HS-5 (cell line): ENCODE measurements at places on chromosomes 3 and 15.

GRCh38 chr3:14684447-14684846 is 9.5 kb downstream of the C3orf20 start:
- DNase-seq = no peak

- DNase-seq = no peak
These were observed 4.6 kb downstream of the IGDCC3 start for GRCh38 chr15:65373163-65373651.

DNA sequence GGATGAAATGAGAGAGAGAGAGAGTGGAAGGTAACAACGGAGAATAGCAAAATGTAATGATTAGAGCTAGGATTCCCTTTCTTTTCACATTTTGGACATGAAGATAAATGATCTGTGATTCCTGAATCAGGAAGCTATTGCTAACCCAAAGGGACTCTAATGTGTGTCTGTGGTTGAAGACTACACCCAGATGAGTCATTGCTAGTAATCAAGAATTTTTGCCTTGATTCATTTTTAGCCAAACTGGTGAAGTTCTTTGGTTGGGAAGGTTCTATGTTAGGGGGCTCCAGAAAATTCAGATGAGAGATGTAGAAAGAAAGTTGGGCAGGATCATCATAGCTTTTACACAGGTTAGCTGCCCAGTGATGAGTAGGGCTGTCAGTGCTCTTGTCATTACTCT is 116.4 kb downstream of the DUT start:
- DNase-seq = peak; percentile 68

GRCh38 chr3:100702082-100702979 is 7.0 kb upstream of the TFG start:
- DNase-seq = no peak

GRCh38 chr15:29540479-29540878 is 270.9 kb upstream of the NSMCE3 start:
- DNase-seq = no peak

DNA sequence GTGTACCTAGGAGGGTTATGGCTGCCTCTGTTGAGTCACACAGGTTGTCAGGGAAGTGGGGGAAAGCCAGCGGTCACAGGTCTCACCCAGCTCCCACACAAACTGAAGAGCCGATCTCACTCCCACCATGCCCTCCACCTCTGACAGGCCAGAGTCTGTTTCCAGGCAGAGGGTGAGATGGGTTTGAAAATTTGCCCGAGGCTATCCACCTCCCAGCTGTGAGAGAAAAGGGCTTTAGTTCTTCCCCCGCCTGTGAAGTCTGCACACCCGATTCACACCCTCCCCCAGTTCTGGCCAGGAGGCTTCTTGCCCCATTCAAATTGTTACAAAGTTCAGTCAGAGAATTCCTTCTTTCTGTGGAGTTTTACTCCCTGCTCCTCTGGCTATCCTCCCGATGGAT is 446.9 kb downstream of the EDEM1 start:
- DNase-seq = no peak

DNA sequence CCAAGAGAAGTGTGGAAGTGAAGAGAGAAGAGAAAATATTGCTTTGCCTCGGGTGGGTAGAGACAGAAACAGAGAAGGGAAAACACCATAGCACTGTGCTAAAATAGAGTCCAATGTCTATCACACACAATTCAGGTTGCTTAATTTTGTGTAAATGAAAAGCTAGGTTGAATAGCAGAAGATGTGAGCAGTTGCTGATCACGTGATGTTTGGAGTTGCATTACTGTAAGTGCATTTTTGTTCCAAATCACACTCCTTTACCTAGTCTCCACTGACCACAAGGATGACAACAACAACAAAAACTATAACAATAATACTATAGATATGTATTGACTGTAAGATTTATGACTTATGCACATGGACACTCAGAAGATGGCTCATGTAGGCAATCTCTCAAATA is 683.2 kb downstream of the AGBL1 start:
- no peak for DNase-seq

DNA sequence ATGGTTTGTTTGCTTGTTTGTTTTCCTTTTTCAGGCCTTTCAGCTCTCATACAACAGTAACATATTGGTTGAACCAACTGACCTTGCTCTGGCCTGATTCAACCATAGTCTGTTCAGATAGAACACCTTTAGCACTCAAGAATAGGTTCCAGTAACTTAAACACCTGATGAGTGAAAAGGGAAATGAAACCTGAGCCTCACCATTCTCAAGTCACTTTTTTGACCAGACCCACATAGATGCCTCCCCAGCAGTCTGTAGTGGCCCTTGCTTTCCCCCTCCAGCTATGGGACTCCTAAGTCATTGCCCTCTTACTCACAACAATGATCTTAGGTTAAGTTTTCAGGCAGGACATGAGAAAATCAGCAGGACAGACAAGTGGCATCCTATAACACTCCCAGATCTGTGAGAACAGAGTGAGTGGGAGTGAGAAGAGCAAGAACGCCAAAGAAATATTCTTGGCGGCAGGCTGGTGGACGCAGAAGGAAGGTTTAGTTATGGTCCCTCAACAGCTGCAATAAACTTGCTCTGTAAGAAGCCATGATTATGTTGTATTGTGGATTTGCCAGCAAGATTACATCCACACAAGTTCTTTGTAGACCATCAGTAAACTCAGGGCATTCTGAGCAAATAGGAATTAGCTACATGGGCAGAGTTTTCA is 367.5 kb downstream of the MECOM start:
- DNase-seq = no peak

DNA sequence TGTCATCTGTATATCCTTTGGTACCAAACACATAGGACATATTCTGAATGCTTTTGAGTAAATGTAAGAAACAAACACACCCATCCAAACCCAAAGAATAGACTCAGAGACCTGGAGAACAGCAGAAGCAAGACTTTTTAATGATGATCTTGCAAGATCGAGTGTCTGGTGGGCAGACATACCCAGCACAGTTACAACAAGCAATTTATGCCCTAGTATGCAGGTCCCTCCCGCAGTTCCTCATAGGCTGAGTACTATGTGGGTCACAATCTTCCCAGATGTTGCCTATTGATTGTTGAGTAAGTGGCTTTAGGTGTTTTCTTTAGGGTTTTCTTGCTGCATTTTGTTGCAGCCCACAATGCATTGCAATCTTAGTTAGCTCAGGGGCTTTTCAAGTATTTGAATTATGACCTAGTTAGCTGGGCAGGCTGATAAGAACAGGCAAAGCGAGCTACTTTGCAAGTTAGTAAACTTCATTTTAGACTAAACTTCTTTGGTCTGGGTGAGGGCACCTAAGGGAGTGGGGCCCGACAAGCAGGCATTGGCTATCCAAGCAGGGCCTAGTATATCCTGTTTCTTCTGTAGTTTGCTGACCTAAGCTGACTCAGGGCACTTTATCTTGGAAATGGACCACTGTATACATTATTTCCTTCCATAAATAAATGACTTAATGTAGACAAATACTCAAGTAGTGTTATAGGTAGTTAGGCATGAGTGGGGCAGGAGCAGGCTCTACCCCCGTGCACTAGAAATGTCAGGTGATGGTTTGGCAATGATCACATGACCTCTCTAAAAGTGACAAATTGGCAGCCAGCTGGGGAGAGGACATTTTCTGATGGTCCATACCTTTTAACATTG is 87.3 kb upstream of the LIPC start:
- no peak for DNase-seq

GRCh38 chr3:64238971-64239667 is 13.9 kb upstream of the PRICKLE2 start:
- peak; percentile 74 for DNase-seq

DNA sequence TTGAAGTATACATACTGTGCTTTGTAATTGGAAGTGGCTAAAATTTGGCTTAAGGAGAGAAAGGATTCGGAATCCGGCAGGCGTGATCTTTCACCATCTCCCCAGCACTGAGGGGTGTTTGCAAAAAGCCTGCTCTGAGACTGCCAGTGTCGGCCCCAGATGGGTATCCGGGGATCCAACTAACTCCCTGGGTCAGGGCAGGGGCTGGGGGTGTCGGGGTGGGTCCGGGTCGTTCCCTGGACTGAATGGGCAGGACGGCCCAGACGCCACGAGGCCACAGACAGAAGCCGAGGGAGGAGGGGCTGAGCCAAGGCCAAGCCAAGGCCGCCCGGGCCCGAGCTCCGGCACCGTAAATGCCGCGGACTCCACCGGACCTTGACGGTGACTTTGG is 349 bp downstream of the PPIB start:
- no peak for DNase-seq

GRCh38 chr3:65979162-65979561 is 59.6 kb downstream of the MAGI1 start:
- DNase-seq = peak; percentile 16

GRCh38 chr3:12750658-12751071 is 8.4 kb downstream of the TMEM40 start:
- DNase-seq = no peak

DNA sequence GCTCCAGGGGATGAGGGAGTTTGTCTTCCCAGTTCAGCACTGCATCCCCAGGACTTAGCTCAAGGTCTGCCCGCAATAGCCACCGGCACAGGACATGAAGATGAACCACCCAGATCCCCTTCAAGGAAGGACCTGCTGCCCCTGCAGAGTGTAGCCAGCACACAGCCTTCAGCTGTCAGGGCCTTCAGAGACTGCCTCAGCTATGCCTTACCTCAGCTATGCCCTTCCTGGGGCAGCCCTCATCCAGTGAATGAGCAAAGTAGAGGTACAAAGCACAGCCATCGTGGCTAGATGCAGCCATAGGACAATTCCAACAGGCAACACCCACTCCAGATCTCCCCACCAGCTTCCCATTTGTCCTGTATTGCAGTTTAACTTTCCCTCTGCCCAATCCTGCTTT is 291.2 kb upstream of the STT3B start:
- DNase-seq = no peak

DNA sequence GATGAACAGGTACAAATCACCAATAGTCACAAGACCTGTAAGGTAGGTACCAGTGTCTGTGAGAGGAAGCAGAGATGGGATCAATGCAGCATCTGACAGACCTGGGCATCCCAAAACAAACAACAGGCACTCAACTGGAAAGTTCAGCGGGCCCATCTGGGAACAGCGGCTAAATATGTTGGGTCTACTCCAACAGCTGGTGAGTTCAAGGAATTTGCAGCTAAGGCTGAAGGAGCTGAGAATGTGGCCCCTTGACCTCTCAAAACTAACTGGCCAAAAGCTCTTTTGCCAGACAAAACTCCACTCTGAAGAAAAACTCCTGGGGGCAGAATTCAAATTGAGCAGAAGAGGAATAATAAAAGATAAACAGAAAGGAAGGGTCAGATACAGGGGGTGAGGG is 24.4 kb downstream of the AVEN start:
- no peak for DNase-seq

DNA sequence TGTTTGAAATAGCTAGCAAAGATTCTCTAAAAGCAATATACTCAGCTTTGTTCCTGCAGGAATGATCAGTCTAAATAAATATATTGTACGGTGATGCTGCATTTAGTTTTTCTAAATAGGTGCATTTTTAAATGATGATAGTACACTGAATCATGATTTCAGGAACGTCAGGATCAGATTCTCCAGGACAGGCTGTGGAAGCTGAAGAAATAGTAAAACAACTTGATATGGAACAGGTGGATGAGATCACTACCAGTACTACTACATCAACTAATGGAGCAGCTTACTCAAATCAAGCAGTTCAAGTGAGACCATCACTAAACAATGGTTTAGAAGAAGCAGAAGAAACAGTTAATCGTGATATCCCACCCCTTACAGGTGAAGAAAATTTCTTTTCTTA is 46.3 kb upstream of the EIF3J start:
- DNase-seq = no peak

DNA sequence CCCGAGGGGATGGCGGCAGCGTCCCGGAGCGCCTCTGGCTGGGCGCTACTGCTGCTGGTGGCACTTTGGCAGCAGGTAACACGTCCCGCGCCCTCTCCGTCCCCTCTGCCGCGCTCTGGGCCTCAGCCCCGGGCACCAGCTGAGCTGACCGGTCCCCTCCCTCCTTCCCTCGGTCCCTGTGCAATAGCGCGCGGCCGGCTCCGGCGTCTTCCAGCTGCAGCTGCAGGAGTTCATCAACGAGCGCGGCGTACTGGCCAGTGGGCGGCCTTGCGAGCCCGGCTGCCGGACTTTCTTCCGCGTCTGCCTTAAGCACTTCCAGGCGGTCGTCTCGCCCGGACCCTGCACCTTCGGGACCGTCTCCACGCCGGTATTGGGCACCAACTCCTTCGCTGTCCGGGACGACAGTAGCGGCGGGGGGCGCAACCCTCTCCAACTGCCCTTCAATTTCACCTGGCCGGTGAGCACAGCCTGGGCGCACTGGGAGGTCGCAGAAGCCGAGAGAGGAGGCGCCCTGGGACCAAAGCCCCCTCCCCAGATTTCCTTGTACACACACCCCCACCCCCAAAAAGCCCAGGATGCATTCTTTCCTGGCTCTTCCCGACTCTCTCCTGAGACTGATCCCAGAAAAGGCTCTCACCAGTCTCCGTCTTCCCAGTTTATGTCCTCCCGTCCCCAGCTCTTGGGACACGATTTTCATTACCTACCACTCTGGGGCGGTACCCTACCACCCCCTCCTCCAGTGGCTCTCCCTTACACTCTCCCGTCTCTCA is 705 bp downstream of the DLL4 start:
- no peak for DNase-seq

DNA sequence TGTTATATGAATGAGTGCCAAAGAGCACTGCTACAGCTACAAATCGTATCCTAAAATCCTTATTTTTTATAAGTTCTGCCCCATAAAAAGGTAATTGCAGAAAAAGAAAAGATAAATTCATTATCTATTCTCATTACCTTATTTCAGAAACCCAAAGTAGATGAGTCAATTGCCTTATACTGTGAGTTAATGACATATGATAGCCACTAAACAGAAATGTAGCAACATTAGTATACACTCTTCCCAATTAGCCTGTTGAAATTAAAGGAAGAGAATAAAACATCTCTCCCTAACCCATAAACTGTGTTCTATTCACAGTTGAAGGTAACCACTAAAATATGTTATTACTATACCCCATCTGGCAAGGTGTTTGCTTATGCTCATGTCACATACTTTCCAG is 11.0 kb downstream of the TBL1XR1 start:
- no peak for DNase-seq

GRCh38 chr3:16606398-16606797 is 1.2 kb upstream of the DAZL start:
- DNase-seq = no peak

DNA sequence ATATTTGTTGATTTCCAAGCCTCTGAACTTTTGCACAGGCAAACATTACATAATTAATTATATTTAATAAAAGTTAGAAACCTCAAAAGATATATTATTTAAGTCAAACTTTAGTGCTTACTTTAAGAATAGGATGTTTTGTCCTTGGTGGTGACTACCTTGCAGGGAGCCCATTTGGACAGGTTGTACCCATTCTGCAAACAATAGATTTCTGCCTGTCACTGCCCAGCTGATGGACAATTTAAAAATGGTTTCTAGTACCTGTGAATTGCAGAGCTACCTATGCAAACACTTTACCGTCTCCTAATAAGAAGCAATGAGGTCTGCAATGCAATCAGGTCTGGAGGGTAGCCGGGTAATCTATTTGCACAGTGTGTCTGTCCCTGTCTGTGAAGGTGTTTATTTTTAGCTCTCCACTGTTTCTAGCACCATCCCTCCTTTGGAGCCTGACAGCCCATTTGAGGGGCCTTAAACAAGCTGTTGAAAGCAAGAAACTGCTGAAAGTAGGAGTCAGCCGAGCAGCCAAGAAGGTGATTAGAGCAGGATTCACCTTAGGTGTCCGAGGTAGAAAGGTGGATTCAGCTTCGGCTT is 556.2 kb upstream of the CFAP20DC start:
- no peak for DNase-seq

- DNase-seq = no peak
These were observed 27.2 kb downstream of the IQSEC1 start for GRCh38 chr3:13045904-13046568.

- DNase-seq = no peak
These were observed 39.2 kb downstream of the DUT start for GRCh38 chr15:48370460-48370859.

GRCh38 chr3:197367081-197367780 is 68.8 kb upstream of the DLG1 start:
- DNase-seq = no peak
